ENCODE measurements at places on chromosomes 1 and 21.
A peak's percentile ranks its signal among the peaks of the same experiment; 100 is the strongest.

DNA sequence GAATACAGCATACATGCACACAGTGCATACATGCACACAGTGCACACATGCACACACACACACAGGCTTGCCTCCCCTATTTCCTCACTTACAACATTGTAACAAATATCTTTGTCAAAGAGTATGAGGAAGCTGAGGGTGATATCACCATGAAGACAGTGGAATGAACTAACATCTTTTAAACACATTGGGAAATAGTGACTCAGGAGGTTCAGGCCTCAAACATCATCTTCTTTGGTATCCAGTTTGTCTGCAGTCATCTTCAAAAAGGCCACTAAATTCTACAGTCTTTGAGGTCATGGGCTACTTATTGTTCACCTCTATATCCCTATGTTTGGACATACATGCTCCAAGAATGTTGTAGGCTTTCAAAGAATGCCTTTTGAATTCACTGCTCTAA, 2.1 kb upstream of the LCE2B start:
- no peak for DNase-seq

- DNase-seq, result no peak
These were observed 89.2 kb downstream of the SLC35F3 start for GRCh38 chr1:233993651-233994050.

DNA sequence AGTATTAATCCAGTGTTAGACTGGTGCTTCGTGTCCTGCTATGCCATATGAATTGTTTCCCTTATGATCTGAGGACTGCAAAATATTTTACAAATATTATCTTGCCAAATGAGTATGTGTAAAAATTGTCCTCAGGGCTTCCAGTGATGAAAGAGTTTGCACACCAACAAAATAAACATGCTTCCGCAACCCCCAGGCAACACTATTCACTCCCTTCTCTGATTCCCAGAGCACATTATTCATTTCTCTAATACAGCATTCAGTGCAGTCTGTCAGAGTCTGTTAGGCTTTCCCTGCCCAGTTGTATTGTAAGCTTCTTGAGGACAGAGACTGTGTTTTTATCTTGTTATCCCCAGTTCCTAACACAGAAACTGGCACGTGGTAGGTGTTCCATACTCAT, 409.9 kb upstream of the C1orf87 start:
- no peak for DNase-seq

DNA sequence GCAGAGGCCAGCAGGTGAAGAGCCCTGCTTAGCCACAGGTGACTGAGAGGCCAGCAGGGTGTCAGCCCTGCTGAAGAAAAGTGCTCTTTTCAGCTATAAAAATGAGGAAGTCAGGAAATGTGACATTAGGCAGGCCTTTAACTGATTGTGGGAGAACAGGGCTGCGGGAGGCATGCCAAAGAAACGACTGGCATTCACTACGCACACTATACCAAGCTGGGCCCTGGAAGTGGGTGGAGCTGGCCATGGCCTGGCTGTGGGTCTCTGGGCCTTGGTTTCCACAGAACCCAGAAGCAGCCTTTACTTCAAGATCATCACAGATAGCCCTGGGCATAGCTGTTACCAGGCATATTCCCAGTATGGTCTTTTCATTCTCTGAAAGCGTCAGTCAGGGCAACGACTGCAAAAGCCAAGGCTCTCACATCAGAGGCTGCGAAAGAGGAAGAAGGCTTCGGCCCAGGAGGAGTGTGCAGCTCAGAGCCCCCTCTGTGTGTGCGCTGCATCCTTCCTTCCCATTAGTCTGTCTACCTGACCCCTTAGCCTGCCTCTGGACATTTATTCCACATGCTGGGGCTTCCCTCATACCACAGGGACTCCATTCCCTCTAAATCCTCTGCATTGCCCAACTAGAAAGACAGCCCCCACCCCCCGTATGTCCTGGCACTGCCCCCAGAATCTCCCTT, 14.3 kb downstream of the SLC2A1 start:
- DNase-seq, result peak; percentile 70

DNA sequence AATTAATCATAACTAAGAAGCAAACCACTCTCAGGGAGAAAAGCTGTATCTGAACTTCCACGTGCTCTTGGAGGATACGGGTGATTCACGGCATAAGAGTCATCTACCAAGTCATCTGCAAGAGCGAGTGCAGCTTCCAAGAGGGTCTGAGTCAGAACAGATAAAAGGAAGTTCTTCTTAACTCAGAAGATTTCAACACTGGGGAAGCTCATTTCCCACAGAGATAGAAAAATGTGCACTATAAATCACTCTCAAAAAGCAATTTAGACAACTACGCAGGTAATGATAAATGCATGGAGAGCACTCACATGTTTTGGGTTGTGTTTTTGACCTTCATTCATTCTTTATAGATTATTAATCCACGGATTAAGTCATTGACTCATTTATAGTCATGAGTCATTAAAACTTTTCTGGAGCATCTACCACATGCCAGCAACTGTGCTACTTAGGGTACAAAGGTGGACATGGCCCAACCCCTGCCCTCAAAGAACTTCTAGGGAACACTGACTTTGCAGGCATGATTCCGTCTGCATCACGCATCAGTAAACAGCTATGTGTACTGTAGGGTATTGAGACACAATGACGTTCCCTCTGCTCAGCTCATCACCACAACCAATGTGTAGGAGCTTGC, 20.8 kb downstream of the KCNJ15 start:
- DNase-seq, result no peak

DNA sequence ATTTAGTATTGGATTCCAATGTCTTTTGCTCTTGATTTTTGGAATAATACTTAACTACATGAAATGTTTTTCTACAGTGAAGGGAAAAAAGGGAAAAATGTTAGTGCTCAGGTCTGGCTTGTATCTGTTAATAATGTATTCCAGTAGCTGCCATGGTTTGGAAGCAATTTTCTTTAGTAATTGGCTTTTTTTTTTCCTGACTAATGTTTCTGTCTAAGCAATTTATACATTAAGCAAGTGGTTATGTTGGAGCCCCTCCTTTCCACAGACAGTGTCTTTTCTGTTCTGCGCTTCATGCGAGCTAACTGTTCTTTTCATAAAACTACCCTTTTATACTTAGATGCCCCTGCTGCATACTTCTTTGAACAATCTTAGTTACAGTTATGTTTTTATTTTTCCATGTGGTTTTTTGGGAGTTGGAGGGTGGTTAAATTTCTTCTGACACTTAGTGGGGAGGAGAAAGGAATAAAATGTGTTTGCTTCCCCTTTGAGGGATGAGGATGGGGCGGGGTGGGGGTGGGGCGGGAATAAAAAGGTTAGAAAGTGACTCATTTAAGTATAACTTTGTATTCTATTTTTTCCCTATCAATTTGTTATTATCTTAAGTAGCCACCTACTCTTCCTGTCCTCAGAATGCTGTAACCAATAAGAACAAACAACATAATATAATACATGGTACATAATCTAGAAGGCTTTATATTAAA, 83.1 kb downstream of the CLIC4 start:
- no peak for DNase-seq

DNA sequence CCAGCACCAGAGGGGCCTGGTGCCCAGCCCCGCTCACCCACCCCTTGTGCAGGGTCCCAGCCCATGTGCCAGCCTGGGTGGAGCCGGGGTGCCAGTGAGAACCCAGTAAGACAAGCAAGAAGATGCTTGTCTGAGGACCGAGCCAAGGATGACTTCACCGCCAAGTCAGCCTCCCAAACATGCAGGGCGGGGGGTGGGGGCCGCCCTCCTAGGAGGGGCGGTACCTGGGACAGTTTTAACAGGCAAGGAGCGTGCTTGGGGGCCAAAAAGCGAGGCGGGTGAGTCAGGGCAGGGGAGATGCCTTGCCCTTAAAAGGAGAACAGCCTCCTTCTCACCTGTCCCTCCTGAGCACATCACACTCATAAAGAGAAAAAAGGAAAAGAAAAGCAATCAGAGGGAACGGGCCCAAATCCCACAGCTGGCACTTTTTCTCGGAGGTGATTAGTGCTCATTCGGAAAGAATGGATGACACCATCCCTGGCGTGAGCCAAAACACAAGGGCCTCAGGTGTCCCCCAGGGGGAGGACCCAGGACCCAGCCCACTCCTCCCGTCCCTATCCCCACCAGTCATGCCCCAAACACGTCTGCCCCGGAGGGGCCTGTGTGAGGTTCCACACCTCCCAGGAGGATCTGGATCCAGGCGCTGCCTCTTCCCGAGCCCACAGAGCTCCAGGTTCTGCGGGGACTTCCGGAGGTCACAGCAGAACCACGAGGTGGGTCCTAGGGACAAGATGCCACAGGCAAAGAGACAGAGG, 77.6 kb upstream of the IFFO2 start:
- no peak for DNase-seq

DNA sequence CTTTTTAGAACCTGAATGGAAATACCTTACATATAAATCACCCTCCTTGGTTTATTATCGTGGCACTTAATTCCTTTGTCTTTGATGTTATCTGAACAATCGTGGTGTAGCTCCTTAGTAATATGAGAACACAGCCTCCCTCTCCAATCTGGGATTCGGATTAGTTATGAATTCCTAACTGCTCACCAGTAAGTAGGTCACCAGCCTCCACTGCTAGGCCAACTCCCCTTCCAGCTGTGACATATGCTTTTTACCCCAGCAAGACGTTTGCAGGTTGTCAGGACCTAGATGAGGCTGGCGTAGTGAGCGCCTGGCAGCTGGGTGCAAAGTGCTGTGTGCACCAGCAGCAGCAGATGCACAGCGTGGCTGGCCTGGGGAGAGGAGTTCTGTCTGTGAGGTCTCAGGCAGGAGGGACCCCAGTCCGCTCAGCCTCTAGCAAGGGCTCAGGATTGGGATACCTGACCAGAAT, 38.2 kb downstream of the NTPCR start:
- no peak for DNase-seq

- no peak for DNase-seq
These were observed 15.5 kb upstream of the MAST2 start for GRCh38 chr1:45787905-45788304.

- DNase-seq, result no peak
These were observed 650.0 kb downstream of the SMYD3 start for GRCh38 chr1:245856944-245857531.

DNA sequence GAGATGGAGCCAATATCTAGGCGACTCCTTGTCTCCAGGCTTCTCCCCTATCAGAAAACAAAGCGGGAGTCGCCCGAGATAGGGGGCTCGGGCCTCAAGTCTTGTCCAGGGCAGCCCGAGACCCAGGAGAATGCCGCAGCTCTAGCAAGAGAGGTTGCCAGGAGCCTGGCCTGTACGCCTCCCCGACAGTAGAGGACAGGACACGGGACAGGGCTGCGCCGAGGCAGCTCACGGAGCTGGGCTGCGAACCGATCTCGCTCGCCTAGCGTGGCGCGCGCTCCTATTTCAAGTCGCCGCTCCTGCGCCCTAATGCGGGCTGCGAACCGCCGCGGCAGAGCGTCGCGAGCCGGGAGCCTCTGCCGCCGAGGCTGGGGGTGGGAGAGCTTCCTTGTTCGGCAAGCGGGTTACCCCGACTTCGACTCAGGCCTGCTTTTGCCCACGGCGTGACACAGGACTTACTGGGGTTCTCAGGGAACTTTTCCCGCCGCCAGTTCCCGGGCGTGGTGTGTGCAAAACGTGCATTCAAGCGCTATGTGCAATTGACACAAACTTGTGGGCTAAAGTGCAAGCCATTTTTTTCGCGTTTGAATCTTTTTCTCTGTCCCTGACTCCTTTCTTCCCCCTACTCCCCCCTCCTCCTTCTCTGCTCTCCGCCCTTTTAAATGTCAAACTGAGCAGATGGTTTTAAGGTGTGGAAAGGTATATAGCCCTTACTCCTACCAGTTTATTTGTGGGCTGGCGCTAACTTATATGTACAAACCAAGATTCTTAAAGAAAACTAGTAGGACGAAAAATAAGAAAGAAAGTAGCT, 2.4 kb upstream of the PROX1 start:
- DNase-seq, result no peak

GRCh38 chr1:6373961-6374720, 19.4 kb downstream of the ACOT7 start:
- DNase-seq, result no peak

GRCh38 chr21:28272272-28272992, 720.2 kb downstream of the LTN1 start:
- no peak for DNase-seq

GRCh38 chr1:42766741-42767509, at the start of the genes C1orf50 and P3H1:
Gene C1orf50 (plus strand): TSS chr1:42767249. CDS start chr1:42767312, 63 bp downstream.
Gene P3H1 (minus strand): TSS chr1:42767028. CDS start chr1:42766971, 57 bp downstream.
- DNase-seq, result peak; percentile 92

DNA sequence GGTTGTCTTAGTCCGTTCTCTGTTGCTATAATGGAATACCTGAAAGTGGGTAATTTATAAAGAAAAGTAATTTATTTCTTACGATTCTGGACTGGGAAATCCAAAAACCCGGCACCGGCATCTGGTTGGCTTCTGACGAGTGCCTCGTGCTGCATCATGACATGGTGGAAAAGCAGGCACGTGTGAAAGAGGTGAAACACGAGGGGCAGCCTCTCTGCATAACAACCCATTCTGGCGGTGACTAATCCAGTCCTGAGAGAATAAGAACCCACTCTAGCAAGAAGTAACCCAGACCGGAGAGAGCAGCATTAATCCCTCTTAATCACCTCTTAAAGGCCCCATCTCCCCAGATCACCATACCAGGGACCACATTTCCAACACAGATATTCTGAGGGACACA, 2.7 kb upstream of the EDEM3 start:
- no peak for DNase-seq

- no peak for DNase-seq
These were observed 34.3 kb upstream of the PSMG1 start for GRCh38 chr21:39217356-39218081.

DNA sequence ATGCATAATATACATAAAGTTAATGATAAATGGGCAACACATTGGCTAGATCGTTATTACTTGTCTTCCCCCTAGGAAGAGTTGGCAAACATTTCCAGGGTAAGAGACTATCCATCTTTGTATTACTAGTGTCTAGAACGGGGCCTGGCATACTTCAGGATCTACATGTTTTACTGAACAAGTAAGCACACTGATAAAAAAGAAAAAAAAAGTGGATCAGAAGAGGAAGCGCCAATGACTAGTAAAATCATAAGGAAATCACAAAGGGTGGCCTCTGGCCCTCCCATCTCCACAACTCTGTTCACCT, 482 bp downstream of the TM2D1 start:
- DNase-seq, result peak; percentile 40

- no peak for DNase-seq
These were observed 202.0 kb downstream of the AJAP1 start for GRCh38 chr1:4856396-4856795.

DNA sequence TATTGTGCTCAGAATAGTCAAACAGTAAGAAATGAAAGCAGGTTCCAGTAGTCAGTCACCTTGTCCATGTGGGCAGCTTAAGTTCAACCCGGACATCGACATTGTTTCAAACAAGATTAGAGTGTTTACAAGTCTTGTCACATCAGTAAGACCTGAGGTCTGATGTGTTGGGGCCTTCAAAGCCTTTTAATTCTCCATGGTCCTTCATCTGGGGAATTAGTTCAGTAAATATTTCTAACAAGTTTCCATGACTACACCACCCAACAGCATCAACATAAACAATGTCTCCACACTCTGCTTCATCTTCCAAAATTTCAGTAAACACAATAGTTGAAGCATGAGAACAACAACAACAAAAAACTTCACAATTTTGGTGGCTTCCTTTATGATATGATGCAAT, 15.1 kb upstream of the ADORA1 start:
- no peak for DNase-seq

- DNase-seq, result peak; percentile 10
These were observed 100.1 kb upstream of the SLC2A1 start for GRCh38 chr1:43058545-43059360.

All from bone marrow (tissue), 2 donors.